ENCODE measurements at places on chromosomes 6 and 20.

GRCh38 chr6:30263734-30264133 lies 50.5 kb upstream of the TRIM26 start:
- peak; percentile 60 for DNase-seq

GRCh38 chr20:50366270-50367103 lies 143.7 kb upstream of the PTPN1 start:
- no peak for DNase-seq

DNA sequence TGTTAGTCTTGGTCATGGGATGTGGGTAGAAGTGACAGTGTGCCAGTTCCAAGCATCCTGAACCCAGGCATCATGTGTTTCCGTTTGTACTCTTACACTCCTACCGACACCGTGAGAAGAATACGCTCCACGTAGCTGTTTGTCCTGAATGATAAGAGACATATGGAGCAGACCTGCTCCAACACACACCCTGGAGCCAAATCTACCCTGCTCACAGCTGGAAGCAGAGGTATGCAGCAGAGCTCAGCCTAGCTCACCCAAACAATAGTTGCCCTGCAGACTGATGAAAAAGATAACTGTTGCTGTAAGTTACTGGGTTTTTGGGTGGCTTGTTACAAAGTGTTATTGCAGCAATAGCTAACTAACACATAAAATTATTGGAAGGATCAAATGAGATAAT lies 14.3 kb upstream of the PDSS2 start:
- DNase-seq, result no peak

DNA sequence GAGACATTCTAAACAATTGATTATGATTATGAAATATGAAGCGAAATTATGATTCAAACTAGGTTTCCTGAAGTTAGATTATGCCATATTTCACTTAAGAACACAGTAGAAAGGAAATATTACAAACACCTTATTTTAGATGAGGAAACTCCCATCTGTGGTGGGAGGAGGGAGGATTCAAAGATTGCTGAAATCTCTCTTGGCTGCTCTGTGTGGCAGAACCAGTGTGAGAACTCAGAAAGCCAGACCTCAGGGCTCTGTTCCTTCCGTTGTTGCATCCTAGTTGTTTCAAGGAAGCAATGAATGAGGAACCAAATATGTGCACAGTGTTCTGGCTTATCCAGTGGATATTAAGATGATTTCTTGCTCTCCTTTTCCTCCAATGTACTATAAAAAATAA lies 2.1 kb downstream of the TAAR5 start:
- DNase-seq, result no peak

GRCh38 chr6:151822252-151823111 lies 15.0 kb downstream of the ESR1 start:
- no peak for DNase-seq

Measured in AG08395 (cell line).